ENCODE measurements at places on chromosomes 11 and 22.

- no peak for DNase-seq
Measured at GRCh38 chr11:93845181-93846092, 5.0 kb downstream of the VSTM5 start.

DNA sequence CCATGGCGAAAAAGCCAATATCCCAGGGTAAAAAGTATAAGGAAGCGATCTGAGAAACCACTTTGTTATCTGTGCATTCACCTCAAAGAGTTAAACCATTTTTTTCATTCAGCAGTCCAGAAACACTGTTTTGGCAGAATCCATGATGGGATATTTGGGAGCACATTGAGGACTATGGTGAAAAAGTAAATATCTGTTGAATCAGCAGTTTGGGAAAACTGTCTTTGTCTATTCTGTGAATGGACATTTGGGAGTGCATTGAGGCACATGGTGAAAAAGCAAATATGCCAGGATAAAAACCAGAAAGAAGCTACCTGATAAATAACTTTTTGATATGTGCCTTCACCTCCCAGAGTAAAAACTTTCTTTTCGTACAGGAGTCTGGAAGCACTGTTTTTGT lies 187.4 kb downstream of the OR4A47 start:
- no peak for DNase-seq

DNA sequence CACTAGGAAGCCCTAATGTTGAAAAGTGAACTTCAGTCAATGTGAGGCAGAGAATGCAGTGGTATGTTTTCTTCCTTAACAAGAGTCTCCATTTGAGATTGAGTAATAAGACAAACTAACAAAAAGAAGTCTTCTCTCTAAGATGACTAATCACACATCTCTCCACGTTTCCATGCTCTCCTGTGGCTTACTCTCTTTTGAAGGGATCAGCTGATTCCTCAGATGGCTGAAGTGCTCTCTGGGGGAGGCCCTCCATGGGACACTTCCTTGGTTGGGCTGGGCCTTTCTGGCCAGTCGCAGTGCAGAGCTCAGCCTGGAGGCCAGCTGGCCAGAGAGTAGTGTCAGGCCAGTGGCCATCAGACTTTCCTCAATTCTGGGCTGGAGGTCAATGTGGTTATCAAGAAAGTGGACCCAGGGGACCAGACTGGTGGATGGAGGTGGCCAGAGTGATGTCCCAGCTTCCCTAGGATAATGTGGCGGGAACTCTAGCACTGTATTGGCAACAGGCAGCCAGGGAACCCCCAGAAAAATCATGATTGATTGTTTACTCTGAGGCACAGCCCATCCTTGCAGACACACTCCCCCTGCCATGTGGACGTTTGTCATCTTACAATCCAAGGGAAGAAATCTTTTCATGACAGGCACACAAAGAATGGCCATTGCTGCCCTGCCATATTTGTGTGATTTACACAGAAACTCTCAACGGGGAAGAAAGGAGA lies 14.5 kb downstream of the CSRP3 start:
- DNase-seq = no peak

- no peak for DNase-seq
Measured at GRCh38 chr11:120867024-120867423, 156.9 kb upstream of the TBCEL start.

GRCh38 chr11:61820174-61820573 lies 3.4 kb upstream of the FADS1 start:
- no peak for DNase-seq

DNA sequence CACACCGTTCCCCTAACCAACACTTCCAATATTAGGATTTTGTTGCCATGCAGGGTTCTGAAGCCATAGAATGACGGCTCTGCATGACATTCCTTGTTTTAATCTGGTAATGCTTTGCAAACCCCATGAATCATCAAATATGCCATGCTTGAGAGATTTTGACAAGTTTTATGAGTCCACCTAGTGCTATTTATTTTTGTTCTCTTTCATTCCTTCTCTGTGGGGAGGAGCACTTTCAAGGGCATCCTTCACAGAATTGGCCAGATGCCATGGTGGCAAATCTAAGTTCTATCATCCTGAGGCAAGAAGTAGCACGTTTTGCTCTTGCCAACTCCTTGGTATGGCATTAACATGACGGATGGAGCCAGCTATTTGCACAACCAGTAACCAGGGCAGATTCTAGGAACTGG lies 268.4 kb downstream of the FAM76B start:
- no peak for DNase-seq

GRCh38 chr11:17273668-17274282 lies 2.8 kb upstream of the NUCB2 start:
- no peak for DNase-seq

DNA sequence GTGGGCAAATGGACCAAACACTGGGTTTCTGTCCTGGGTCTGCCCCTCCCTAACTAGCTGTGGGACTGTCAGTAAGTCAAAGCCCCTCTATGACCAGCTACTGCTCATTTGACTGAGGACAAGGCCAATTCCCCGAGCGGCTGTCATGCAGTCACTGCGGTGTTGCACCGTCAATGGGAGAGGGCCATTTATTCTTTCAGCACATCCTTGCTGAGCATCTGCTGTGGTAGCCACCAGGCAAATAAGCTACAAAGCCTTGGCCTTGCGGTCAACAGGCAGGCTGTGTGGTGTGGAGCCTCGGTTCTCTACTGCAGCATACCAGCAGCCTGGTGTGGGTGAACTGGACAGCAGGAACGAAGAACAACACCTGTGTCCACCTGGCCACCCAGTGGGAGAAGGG lies 25.8 kb upstream of the SERPIND1 start:
- DNase-seq = no peak

DNA sequence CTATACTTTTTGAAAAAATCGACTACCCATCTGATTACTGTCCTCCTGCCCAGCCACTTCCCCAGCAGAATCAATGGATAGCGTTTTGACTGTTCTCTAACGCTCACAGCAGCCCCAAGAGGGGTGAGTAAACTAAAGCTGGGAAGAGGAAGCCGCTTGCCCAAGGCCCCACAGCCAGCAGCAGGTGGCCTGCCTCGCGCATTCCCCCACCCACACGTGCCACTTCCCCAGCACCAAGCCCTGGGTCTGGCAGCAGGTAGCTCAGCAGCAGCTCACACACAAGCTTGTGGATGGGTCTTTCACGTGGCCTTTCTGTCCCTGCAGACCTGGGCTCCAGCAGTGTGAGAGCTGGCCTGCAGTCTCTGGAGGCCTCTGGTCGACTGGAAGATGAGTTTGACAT lies 34.3 kb downstream of the TOM1 start:
- no peak for DNase-seq

GRCh38 chr11:2563213-2564007 lies 118.6 kb downstream of the KCNQ1 start:
- no peak for DNase-seq

GRCh38 chr22:26134654-26135330 lies 34.5 kb upstream of the SEZ6L start:
- DNase-seq = no peak

GRCh38 chr22:48899523-48900326 lies 927.9 kb downstream of the BRD1 start:
- DNase-seq = peak; percentile 46

GRCh38 chr11:12460466-12460865 lies 83.1 kb downstream of the PARVA start:
- DNase-seq = no peak

- DNase-seq = no peak
Measured at GRCh38 chr11:81000334-81000733, 1559.5 kb upstream of the TENM4 start.

GRCh38 chr11:10540546-10540914 lies 457 bp downstream of the RNF141 start:
- DNase-seq = no peak

DNA sequence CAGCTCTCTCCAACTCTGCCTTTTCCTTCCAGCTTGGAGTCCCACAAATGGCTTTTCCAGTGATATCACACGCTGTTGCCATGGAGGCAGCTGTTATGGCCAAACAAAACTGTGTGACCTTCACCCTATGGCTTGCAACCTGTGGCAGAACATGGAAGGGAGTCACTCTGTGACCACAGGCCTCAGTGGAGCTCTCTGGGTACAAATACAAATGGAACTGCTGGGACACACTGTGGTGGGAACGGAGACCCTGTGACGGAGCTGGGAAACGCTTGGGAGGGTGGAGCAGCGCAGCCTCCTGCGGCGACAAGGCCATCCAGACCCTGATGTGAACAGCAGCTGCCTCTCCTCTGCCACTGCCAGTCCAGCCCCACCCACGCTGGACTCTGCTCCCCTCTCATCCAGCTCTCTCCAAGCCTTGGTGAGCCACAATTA lies 162.5 kb downstream of the ETS1 start:
- no peak for DNase-seq

GRCh38 chr11:27816197-27816596 lies 115.9 kb upstream of the BDNF start:
- DNase-seq = no peak

DNA sequence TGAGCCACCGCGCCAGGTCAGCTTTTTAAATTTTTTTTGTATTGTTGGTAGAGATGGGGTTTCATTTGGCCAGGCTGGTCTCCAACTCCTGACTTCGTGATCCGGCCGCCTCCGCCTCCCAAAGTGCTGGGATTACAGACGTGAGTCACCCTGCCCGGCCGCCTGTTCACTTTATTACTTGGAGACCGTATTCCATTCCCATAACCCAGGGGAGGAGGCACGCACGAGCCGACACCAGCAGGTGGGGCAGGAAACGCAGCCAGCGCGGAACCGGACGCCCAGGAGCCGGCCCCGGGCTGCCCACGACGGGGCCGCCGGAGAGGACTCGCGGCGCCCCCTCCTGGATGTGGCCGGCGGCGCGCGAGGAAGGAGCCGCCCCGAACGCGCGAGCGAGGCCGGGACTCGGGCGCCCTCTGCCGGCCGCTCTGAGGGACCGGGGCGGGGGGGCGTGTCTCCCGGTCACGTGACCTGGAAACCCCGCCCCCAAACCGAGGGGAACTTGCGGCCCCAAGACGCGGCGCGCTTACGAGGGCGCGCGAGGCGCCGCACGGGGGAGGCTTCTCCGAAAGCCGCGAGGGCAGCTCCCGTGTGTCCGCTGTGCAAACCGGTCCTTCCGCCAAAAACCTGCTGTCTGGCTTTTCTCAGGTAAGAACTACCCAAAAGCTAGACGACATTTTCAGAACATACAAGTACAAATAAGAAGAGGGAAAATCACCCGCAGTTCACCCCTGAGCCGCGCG lies 11.6 kb upstream of the RNH1 start:
- peak; percentile 99 for DNase-seq

DNA sequence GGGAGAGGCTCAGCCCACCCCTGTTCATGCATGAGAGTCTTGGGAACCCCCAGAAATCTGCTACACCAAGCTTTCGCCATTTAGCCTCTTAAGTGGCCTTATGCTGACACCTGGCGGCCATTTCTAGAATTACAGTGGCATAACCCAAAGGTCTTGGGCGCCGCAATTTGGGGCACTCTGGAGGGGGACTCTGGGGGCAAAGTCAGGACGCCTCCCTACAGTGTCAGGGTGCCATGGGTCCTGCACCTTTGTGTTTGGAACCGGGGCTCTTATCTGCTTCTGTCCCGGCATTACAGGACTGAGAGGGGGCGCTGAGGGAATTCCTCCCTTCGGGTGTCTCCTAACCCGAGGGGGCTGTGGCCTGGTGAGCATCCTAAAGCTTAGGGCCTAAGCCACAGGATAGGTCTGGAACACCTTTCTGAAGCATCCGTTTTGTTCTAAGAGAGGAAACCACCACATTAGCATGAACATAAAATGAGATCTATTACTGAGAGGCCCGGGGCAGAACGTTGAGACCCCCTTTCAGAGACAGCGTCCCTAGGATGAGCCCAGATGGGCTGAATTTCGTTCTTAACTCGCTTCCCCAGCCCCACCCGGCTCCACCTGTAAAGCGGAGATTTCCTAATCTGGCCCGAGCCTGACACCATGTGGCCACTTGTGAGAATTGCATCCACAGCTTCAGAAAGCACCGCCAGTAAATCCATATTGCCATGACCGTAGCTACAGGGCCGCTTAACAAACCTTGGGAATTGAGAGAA lies 9.3 kb downstream of the INS start:
- peak; percentile 92 for DNase-seq

DNA sequence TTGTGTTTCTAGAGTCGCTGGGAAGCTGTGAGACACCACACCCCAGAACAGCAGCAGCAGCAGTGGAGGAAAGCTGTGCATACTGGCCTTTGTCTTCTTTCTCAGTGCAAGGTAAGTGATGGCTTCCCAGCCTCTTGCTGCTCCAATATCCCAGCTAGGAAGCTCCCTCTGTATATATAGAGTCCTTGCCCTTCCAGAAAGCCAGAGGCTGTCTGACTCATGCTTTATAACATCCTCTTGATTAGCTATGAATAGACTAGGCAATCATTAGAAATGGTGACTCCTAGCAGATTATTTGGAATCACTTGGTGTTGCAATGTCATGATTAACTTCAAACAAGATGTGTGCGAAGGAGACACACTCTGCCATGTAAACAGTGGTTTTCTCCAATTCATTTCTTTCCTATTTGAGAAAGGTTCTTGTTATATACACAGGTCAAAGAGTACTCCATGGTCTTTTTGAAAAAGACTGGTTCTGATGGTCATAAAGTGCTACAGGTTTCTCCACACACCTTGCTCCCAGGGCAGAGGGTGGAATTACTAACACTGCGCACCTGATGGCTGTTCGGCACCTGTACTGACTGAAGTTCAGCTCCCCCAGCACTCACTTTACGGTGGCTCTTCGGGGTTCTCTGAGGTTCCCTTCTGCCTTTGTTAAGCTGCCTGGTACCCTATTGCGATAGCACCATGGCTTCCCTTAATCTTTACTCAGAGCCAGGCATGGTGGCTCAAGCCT lies at the start of gene MMP1:
TSS of gene MMP1 (minus strand) at position 149 of the 735 bp plus-strand sequence. CDS start at position 81, 68 bp downstream.
- DNase-seq = no peak

DNA sequence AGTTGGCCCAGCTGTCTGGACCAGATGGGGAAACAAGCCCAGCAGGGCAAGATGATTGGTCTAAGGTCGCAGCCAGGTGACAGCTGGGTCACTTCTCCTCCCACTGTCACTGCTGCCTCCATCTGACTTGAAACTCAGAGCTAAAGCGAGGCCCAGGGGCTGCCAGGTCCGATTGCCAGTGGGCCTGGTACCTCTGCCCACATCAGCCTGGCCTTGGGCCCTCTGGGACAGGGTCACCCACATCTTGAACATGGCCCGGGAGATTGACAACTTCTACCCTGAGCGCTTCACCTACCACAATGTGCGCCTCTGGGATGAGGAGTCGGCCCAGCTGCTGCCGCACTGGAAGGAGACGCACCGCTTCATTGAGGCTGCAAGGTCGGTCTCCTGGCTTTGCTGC lies 5.8 kb downstream of the SSH3 start:
- no peak for DNase-seq

DNA sequence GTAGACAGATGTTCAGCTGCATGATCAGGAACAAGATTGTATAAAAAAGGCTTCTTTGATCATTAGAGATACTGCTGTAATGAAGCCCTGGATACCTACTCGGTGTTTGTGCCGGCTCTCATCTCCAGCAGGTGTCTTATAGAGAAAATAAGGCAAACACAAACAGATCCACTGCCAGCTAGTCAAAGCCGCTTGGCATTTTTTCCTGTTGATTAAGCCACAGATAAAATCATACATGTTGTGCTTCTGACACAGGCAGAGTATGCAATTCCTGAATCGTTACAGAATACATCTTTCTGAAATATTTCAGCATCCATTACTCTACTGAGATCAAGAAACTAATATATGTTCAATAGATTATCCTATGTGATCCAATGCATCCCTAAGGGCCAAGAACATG lies 206.9 kb downstream of the CADM1 start:
- no peak for DNase-seq

GRCh38 chr22:17846326-17846992 lies 72.2 kb upstream of the BID start:
- no peak for DNase-seq
